ENCODE measurements at places on chromosomes 1 and 21.

DNA sequence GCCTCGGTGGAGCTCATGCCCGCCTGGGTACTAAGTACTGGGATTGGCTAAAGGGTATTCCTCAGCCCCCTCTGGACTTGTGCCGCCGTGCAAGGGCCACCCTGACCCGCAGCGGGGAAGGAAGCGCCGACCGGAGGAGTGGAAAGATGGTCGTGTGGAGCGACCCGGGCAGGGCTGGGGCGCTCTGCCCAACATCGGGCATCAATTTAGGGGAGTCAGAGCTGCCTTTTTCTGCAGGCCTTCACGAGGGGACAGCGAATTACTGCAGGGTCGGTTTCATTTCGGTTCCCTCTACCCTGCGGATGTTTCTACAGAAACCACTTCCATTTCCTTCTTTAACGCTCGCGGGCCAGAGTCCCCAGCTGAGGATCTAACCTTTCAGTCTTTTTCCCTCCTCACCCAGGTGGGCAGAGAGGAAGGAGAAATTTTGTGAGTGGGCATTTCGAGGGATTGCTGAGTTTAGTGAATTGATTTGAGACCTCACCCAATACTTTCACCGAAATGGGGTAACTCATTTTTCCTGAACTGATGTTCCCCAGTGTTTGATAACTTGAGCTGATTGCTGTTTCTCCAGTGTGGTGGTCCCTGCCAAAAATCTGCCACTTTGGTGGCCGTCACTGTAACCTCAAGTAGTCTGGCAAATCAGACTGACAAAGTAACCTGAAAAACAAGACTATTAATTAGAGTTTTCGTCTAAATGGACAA, 1.1 kb downstream of the TOR1AIP1 start:
- H3K27ac ChIP-seq, result peak overlapping the region; percentile 100
- no peaks in the 10 kb centered on the region for H3K27me3 ChIP-seq
- peak; percentile 69 for DNase-seq
- peak overlapping the region; percentile 98 for H3K4me3 ChIP-seq
- H3K36me3 ChIP-seq, result peaks cover 10% of the 10 kb centered on the region
- peaks cover 53% of the 10 kb centered on the region for H3K4me1 ChIP-seq

- no peak for DNase-seq
- H3K4me1 ChIP-seq, result no peaks in the 10 kb centered on the region
- no peaks in the 10 kb centered on the region for H3K27me3 ChIP-seq
- no peak overlapping the region for H3K27ac ChIP-seq
- no peak overlapping the region for H3K4me3 ChIP-seq
These were observed 153.3 kb downstream of the GRIK3 start for GRCh38 chr1:36881068-36881405.

- H3K4me3 ChIP-seq, result no peak overlapping the region
- DNase-seq, result no peak
- H3K36me3 ChIP-seq, result no peaks in the 10 kb centered on the region
- no peaks in the 10 kb centered on the region for H3K4me1 ChIP-seq
- no peak overlapping the region for H3K27ac ChIP-seq
These were observed 27.6 kb upstream of the MAP3K7CL start for GRCh38 chr21:29102791-29103257.

GRCh38 chr1:13549521-13549920, 34.1 kb upstream of the PDPN start:
- no peak overlapping the region for H3K27ac ChIP-seq
- H3K4me1 ChIP-seq, result no peaks in the 10 kb centered on the region
- no peak for DNase-seq
- no peaks in the 10 kb centered on the region for H3K27me3 ChIP-seq

- no peaks in the 10 kb centered on the region for H3K27me3 ChIP-seq
- peak; percentile 3 for DNase-seq
- H3K27ac ChIP-seq, result no peak overlapping the region
- no peaks in the 10 kb centered on the region for H3K4me1 ChIP-seq
These were observed 4.7 kb downstream of the C1orf210 start for GRCh38 chr1:43280692-43281091.

GRCh38 chr1:165899461-165899941, 72.1 kb downstream of the UCK2 start:
- DNase-seq, result no peak
- H3K4me1 ChIP-seq, result no peaks in the 10 kb centered on the region
- H3K36me3 ChIP-seq, result no peaks in the 10 kb centered on the region
- no peak overlapping the region for H3K27ac ChIP-seq

GRCh38 chr21:37139154-37139553, 66.1 kb downstream of the TTC3 start:
- H3K36me3 ChIP-seq, result peaks cover 20% of the 10 kb centered on the region
- H3K4me3 ChIP-seq, result no peak overlapping the region
- no peak overlapping the region for H3K27ac ChIP-seq
- H3K4me1 ChIP-seq, result no peaks in the 10 kb centered on the region
- no peak for DNase-seq

DNA sequence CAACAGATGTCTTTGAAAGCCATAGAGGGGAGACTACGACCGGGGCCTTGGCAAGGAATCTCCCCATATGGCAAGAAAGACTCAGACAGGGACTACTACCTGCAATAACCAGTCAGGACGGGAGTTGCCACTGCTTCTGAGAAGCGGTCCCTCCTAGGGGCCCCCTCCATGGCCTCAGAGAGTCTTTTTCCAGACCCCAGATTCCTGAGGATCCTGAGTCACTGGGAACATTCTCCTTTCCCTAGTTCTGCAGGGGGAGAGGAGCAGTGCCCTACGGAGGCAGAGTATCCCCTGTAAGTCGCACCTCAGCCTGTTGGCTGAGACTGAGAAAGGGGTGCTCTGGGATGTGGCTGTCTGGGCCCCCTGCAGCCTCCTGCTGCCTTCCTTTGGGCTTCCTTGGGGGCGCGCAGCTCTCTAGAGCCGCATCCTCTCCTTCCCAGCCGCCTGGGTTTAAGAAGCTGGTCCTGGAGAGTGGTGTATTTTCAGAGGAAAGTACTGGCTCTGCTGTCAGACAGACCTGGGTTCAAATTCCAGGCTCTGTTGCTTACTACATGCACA, 7.8 kb downstream of the GLIS1 start:
- H3K27ac ChIP-seq, result no peak overlapping the region
- peaks cover 2% of the 10 kb centered on the region for H3K27me3 ChIP-seq
- DNase-seq, result no peak
- H3K4me1 ChIP-seq, result no peaks in the 10 kb centered on the region
- H3K4me3 ChIP-seq, result no peak overlapping the region

DNA sequence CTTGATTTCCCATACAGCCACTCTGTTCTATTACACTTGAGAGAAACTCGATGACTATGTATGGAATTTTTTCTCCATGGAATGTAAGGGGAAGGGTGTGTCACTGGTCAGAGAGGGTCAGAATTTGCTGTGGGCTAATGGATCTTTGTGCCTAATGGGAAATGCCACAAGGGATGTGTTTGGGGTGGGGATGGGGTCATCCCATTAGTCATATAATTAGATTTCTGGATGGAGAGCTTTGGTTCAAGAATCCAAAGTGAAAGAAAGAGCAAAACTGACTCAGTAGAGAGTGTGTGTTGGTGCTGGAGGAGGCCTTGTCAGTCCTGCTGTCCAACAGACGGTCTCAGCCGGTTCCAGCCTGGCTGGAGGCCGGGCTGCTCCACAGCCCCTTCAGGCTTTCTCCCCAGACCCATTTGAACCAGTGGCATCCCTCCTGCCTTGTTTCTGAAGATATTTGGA, 86.4 kb downstream of the LAMC2 start:
- H3K36me3 ChIP-seq, result no peaks in the 10 kb centered on the region
- H3K4me3 ChIP-seq, result no peak overlapping the region
- H3K4me1 ChIP-seq, result no peaks in the 10 kb centered on the region
- no peak for DNase-seq

DNA sequence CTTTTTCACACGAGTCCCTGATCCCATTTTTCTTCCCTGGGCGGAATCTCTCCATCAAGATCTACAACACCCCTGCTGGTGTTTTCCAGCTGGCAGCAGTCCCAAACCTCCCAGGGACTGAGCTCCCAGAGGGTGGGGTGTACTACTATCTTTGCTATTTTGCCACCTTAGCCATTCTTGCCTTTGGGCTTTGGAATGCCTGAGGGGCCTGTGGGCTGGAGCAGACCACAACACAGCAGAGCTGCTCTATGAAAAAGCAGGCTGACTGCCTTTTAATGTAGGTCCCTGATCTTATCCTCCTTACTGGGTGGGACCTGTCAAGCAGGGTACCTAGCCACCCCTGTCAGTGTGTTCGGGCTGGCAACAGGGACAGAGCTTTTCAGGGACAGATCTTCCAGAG, 91.9 kb downstream of the KCNT2 start:
- no peak overlapping the region for H3K4me3 ChIP-seq
- H3K4me1 ChIP-seq, result no peaks in the 10 kb centered on the region
- H3K27me3 ChIP-seq, result no peaks in the 10 kb centered on the region
- DNase-seq, result no peak
